ENCODE measurements at places on chromosomes 4 and X. TPM values are rescaled to one million over a fixed set of nuclear protein-coding genes. Genes with fewer than 3 reads are reported as not detected.
A peak's percentile ranks its signal among the peaks of the same experiment; 100 is the strongest.

GRCh38 chrX:40552768-40553167, 28.0 kb upstream of the ATP6AP2 start:
- peaks cover 23% of the 10 kb centered on the region for H3K27me3 ChIP-seq
- DNase-seq = peak; percentile 9
- H3K36me3 ChIP-seq = no peaks in the 10 kb centered on the region

DNA sequence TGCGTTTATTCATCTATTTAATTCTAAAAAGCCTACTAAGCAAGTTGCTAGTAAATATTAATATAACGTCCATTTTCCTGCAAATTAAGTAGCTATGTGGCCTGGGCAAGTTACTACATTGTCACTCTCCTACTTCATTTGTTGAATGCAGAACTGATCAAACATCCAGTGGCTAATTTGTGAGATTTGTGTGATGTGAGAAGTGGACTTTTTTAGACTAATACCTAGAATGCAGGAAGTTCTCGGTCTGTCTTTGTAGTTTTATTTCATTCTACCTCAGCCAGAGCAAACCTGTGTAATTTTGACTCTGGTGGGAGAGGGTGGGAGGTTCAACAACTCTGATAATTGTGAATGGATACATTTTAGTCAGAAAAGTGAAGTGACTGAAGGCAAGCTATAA, 840 bp downstream of the GUF1 start:
- peaks cover 4% of the 10 kb centered on the region for H3K36me3 ChIP-seq
- no peaks in the 10 kb centered on the region for H3K27me3 ChIP-seq
- H3K27ac ChIP-seq = peak overlapping the region; percentile 90
- DNase-seq = no peak
- no peaks in the 10 kb centered on the region for H3K4me1 ChIP-seq

Gene FHIP1A
- polyA plus RNA-seq = 0.02 TPM

Gene SSX3
- not detected for polyA plus RNA-seq
